Fibroblast of skin of right quadriceps (primary cell): ENCODE measurements at places on chromosomes 1 and 21.
A peak's percentile ranks its signal among the peaks of the same experiment; 100 is the strongest.

GRCh38 chr1:173012126-173012525, 38.6 kb downstream of the TNFSF18 start:
- no peak for DNase-seq

- peak; percentile 8 for DNase-seq
Measured at GRCh38 chr1:50735443-50735842, 224.6 kb downstream of the FAF1 start.

DNA sequence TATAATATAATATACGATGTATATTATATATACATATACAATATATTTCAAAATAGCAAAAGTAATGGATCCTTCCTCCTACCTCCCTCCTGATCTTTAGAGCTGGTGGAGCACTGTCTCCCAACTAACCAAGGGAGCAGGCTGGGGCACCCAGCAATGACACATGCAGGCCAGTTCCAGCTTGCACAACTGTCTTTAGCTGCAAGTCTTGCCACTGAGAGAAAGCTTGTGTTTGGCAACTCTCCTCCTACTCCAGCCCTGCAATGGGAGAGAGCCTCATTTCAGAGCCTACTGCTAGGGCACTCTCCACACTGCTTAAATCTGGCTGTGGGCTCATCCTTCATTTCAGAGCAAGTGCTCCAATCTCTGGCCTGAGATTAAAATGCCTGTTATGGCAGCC, 469.8 kb upstream of the OLFM3 start:
- DNase-seq: no peak

DNA sequence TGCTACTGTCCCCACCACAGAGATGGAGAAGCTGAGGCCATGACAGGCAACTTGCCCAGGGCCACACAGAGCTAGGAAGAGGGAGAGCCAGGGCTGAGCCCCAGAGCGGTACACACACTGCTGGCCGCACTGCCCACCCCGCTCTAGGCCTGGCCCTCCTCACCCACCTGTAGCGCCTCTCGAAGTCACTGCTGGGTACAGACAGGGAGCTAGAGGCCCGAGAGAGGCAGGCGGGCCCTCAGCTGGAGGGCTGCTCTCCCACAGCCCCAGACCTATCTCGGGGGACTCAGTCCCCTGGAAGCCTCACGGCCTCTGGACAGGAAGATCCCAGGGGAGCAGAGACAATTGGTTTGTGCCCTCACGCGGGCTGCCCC, 17.3 kb upstream of the PLEKHG5 start:
- DNase-seq: no peak

GRCh38 chr1:90457985-90458384, 259.1 kb downstream of the BARHL2 start:
- no peak for DNase-seq

GRCh38 chr1:83889707-83890106, 109.2 kb downstream of the TTLL7 start:
- peak; percentile 37 for DNase-seq

- DNase-seq: peak; percentile 40
Measured at GRCh38 chr1:93021539-93022134, 57.4 kb upstream of the MTF2 start.

GRCh38 chr1:64036549-64036948, 166.9 kb upstream of the UBE2U start:
- no peak for DNase-seq

GRCh38 chr21:45865106-45865835, 116.3 kb upstream of the COL6A1 start:
- peak; percentile 96 for DNase-seq

GRCh38 chr1:93629101-93630059, 52.3 kb downstream of the BCAR3 start:
- DNase-seq: peak; percentile 74

GRCh38 chr1:25650289-25650576, 33.6 kb downstream of the MAN1C1 start:
- no peak for DNase-seq

DNA sequence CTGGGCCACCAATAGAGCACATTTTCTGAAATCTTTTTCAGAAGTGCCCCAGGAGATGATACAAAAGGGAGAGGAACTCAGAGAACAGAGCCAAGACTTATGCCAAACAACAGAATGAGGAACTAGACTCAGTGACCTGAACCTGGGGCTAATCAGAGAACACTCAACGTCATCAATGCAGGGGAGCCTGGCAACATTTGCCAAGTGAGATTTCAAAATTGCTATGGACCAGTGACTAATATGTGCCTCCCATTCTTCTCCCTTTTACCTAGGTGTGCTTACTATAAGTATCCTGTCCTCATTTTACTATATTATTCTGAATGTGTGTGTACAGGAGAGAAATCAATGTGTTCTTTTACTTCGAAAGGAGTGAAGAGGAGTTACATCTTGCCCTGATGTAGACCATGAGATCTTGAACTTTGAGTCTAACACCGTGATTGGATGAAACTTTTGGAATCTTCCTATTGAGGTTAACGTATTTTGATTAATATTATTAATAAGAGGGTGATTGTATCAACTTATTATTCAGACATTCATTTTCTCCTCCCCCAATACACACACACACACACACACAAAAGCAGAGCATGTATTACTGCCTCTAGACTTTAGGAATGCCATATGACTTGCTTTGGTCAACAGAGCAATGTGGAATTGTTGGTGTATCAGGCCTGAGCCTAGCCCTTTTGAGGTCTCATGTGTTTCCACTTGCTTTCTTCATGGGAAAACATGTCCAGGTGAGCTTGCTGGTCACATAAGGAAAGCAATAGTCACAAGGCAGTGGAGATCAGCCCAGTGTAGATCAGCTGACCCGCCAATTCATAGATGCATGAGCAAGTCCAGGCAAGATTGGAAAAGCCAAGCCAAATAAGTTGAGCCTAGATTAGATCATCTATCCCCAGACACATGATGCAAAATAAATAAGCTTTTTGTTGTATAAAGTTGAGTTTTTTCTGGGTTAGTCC, 80.3 kb upstream of the ETS2 start:
- DNase-seq: no peak

GRCh38 chr1:26824731-26825130, 1.8 kb upstream of the ZDHHC18 start:
- DNase-seq: no peak

GRCh38 chr21:21084179-21084578, 86.0 kb downstream of the NCAM2 start:
- peak; percentile 30 for DNase-seq

DNA sequence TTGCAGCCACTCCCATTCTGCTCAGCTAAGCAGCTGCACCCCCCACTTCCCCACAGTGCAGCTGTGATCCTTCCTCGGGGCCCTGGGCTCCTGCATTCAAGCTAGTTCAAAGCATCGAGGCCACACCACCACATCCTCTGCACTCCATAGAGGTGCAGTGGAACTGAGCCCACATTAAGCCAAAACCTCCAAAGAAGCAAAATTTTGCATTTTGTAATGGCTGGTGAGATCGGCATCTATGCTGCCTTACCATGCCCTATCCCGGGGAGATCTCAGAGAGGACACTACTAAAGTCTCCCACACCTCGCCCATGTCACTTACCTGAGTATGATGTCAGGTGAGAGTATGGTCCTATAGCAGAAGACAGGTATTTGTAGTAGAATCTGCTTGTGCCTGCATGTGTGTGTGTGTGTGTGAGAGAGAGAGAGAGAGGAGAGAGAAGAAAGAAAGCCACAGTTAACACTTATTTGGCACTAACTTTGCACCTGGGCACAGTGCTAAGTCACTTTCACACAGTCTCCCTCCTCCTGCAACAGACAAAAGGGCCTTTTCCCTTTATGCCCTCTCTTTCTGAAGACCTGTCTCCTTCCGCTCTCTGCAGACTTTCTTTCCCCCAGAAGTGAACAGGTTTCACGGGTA, 89.8 kb downstream of the KIF14 start:
- DNase-seq: no peak

- no peak for DNase-seq
Measured at GRCh38 chr1:35186239-35186638, 6.7 kb downstream of the SFPQ start.

- DNase-seq: no peak
Measured at GRCh38 chr1:31383967-31384366, 11.1 kb upstream of the FABP3 start.
